Foreskin keratinocyte (primary cell): ENCODE measurements at places on chromosomes 4 and X. TPM values are rescaled to one million over a fixed set of nuclear protein-coding genes. Genes with fewer than 3 reads are reported as not detected.

Gene ASIC5
- total RNA-seq: not detected in 2 replicates

GRCh38 chr4:90536408-90536807 is 409.2 kb downstream of the CCSER1 start:
- no peak for DNase-seq

DNA sequence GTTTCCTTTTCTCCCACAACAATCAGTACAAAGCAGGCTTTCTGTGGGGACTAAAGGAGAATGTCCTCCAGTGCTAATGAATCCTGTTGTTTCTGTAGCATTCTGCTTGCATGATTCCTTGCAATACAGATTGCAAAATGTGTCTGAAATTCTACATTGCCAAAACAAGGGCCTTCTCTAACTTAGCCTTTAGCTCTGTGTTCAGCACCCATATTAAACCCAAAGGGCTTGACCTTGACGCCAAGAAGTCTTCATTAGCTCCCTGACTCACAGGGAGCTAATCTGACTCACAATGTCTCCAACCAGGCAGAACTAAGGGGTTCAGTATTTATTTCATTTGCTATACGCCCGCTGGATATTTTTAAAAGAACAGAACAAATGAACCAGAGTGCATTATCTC is 241.4 kb upstream of the CLNK start:
- no peak for DNase-seq

DNA sequence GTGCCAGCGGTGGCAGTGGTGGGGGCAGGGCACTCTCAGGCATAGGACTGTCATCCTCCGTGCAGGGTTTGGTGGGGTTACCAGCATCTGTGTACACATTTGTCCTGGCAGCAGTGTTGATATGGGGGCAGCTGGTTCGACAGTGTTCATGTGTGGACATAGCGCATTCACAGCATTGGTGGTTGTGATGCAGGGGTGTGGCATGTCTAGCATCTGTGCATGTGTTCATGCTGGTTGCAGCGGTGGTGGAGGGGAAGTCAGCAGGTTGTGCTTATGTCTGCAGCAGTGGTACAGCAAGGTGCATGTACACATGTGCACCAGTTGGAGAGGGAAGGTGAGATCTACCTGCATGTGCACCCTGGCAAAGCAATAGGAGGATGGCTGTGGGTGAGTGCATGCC is 75.3 kb upstream of the ZXDB start:
- no peak for DNase-seq

DNA sequence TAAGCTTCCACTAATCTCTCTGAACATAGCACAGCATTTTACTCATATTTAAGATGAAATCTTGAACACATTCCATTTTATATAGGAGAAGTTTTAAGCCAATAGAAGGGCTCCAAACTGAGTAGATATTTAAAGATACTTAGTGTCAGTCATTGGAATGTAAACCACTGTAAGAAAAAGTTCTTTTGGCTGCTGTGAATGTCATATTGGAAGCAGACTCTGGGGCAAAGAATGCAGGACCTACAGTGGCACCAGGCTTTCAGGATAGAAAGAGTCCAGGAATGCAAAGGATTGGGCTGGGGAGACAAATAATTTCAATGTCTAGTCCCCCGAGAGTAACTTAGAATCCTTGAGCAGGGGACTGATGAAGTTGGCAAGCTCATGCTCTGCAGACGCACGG is 1047.7 kb downstream of the STIM2 start:
- no peak for DNase-seq

DNA sequence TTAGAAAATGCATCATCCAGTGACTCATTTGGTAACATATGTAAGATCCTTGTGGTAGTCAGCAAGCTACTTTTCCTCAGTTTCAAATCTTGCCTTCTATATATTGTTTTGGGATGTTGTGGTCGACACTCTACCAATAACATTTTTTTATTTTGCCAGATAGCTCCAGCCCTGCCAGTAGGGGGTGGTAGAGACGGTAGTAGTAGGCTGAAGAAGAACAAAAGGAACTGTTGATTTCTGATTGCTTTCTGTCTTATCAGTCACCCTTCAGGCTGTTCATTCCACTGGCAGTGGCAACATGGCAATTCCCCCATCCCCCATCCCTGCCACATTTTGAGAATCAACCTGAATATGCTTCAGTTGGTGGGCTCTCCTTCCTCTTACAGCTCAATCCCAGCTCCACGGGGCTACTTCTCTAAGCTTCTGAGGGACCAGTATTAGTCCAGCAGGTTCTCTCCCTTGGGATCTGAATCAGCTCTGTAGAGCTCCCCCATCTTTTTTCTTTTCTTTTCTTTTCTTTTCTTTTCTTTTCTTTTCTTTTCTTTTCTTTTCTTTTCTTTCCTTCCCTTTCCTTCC is 171.5 kb upstream of the VEGFC start:
- DNase-seq: peak; percentile 23

DNA sequence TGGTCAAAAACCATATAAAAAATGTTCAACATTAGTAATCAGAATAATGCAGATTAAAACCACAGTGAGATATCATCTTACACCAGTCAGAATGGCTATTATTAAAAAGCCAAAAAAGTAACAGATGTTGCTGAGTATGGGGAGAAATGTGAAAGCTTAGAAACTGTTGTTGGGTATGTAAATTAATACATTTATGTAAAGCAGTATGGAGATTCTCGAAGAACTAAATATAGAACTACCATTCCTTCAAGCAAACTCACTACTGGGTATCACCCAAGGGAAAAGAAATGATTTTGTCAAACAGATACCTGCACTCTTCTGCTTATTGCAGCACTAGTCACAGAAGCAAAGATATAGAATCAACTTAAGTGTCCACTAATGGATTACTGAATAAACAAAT is 576.4 kb upstream of the EPHA5 start:
- DNase-seq: no peak

GRCh38 chr4:165328708-165329107 is 1.2 kb downstream of the MSMO1 start:
- no peak for DNase-seq

GRCh38 chr4:76205476-76205875 is 8.1 kb downstream of the SCARB2 start:
- no peak for DNase-seq
